ENCODE measurements at places on chromosomes 12 and 14. TPM values are rescaled to one million over a fixed set of nuclear protein-coding genes. Genes with fewer than 3 reads are reported as not detected.

The OR6C2 gene
- total RNA-seq: not detected

The SDR9C7 gene
- total RNA-seq: not detected

The LRRC10 gene
- total RNA-seq: not detected

The IL31 gene
- not detected for total RNA-seq

The GALNT16 gene
- 0.17 TPM for total RNA-seq

The ERP27 gene
- total RNA-seq: not detected

The P2RX2 gene
- total RNA-seq: not detected

The SLC39A2 gene
- total RNA-seq: not detected

The PRORP gene
- total RNA-seq: 29.7 TPM

The XPOT gene
- 65.9 TPM for total RNA-seq

The CCDC175 gene
- total RNA-seq: not detected

The KERA gene
- not detected for total RNA-seq

The LHX5 gene
- total RNA-seq: not detected

The E2F7 gene
- 8.9 TPM for total RNA-seq

The KIAA0586 gene
- total RNA-seq: 22.6 TPM

The CAPZA3 gene
- not detected for total RNA-seq

The ACTR6 gene
- 12.5 TPM for total RNA-seq

The WASHC4 gene
- 20.5 TPM for total RNA-seq

Measured in bronchus fibroblast of lung (primary cell).